Activated CD8-positive, alpha-beta memory T cell treated with anti-CD3 and anti-CD28 coated beads, Interleukin-2, amount 50 U/mL, for 48 hours (primary cell): ENCODE measurements at places on chromosomes 12 and 14.
A peak's percentile ranks its signal among the peaks of the same experiment; 100 is the strongest.

DNA sequence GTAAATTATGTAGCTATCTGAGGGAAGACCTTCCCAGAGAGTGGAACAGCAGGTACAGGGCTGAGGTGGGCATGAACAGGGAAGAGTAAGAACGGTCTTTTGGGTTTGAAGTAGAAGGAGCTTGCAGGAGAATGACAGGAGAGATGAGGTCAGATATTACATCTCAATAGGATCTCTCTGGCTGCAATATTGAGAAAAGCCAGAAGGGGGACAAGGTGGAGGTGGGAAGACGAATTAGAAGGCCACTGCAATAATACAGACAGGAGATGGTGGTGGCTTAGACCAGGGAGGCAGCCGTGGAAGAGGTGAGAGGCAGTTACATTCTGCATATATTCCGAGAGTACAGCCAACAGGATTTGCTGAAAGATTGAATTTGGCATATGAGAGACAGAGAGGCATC lies 310.2 kb downstream of the APAF1 start:
- DNase-seq, result no peak

GRCh38 chr12:117064596-117064995 lies 34.6 kb downstream of the TESC start:
- no peak for DNase-seq

GRCh38 chr12:6638305-6638704 lies 2.5 kb upstream of the LPAR5 start:
- DNase-seq, result no peak

GRCh38 chr14:58199726-58200479 lies at the start of gene ACTR10:
ACTR10 (plus strand) TSS chr14:58200149; CDS start chr14:58200218, 69 bp downstream.
- DNase-seq, result peak; percentile 95

- no peak for DNase-seq
These were observed 463.2 kb downstream of the BCL11B start for GRCh38 chr14:98808494-98809407.
